ENCODE measurements at places on chromosomes 3 and 15.
A peak's percentile ranks its signal among the peaks of the same experiment; 100 is the strongest.

DNA sequence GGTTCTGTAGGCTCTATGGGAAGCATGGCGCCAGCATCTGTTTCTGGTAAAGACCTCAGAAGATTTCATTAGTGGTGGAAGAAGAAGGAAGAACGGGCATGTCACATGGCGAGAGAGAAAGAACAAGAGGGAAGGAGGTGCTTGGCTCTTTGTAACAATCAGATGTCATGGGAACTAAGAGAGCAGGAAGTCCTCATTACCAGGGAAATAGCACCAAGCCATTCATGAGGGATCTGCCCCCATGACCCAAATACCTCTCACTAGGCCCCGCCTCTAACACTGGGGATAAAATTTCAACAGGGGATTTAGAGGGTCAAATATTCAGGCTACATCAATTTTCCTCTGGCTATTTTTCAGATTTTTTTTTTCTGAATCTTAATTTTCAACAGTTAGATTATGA, 954.3 kb downstream of the SQOR start:
- DNase-seq, result peak; percentile 1

DNA sequence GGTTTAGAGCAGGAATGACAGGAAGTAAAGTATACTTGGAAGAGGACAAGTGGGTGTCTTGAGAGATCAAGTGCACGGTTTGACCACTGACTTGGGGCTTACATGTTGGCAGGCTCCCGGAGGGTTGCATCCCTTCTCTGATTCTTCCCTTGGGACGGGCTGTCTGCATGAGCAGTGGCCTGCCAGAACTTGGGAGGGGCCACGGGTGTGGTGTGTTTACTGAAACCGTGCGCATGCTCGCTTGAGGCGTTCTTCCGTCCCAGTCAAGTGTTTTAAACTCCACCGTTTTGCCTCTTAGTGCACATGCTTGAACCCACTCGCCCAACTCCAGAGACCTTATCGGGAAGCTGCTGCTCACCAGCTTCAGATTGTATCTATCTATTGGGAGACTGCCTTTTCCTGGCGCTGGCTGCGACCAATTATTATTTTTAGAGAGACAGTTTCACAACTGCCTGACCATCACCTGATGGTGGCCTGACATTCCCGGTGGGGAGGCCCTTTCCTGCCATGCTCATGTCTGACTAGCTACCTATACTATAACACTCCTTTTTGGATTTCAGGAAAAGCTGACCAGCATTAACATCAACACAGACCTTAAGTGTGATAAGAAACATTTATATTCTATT, 14.9 kb upstream of the C3orf22 start:
- DNase-seq, result no peak

DNA sequence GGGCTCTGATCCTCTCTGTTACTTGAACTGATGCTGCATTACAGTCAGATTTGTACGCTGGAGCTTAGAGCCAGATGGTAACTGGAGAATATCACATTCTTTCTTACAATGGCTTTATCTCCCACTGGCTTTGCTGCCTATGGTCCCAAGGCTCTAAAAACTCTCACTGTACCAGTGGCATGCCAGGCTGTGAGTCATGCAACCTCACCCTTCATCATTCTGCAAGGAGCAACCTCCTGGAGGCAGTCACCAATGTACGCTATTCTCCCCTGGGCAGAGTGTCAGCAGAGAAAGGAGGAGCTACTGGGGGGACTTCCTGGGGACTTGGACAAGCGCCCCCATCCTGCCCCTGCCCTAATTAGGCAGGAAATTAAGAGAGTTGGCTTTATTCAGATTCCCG, 97.9 kb upstream of the EIF1B start:
- no peak for DNase-seq

GRCh38 chr15:90184786-90185704, 16.1 kb upstream of the SEMA4B start:
- DNase-seq, result peak; percentile 87

GRCh38 chr3:138442433-138442832, 8.0 kb downstream of the ESYT3 start:
- DNase-seq, result peak; percentile 33

DNA sequence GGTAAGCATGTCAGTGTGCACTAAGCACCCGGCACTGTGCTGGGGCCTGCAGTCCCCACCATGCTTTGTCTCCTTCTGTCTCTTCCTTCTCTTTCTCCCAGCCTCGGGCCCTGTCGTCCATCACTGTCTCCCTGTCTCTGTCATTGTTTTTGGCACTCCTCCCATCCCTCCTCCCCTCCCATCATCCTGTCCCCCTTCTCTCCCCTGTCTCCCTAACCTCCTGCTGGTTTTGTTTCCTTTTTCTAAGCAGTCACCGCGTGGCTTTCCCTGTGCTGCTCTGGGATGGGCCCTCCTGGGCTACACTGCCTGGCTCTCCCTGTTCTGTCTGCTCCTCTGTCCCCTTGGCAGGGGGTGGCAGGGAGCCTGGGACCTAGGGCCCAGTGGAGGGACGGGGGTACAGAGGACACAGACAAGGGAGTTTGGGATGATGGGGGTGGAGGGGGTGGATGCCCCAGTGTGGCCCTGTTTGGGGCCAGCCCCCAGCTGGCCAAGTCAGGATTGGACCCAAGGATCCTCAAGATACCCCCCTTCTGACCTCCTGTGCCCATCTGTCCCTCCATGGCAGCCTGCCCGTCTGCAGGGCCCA, 5.7 kb downstream of the CHST13 start:
- no peak for DNase-seq

- DNase-seq, result no peak
Observed at GRCh38 chr3:3074551-3075257, 35.5 kb downstream of the IL5RA start.

DNA sequence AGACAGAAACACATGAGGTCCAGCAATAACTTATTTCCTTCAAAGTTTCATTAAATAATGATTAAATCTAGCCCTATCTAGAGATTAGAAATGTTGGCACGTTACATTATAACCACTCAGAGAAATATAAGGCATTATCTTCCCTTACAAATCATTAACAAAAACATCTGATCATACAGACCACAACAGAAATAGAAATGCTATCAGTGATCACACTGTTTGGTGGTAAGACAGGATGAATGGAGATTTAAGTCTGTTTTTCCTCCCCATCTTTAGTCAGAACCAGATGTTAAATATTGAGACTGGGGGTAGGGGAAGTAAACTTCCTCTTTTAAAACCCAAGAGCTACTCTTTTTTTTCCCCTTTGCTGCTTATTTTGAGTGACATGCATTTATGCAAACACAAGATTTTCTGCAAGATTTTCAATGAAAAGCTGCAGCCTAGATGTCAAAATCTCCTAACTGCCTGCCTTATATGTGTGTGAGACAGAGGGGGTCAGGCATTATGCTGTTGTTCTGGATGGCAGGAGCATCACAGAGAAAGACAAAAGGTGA, 70.4 kb downstream of the CBLB start:
- no peak for DNase-seq

GRCh38 chr15:26621816-26622215, 151.1 kb downstream of the GABRB3 start:
- no peak for DNase-seq

GRCh38 chr3:194604837-194605236, 28.4 kb downstream of the TMEM44 start:
- peak; percentile 10 for DNase-seq

DNA sequence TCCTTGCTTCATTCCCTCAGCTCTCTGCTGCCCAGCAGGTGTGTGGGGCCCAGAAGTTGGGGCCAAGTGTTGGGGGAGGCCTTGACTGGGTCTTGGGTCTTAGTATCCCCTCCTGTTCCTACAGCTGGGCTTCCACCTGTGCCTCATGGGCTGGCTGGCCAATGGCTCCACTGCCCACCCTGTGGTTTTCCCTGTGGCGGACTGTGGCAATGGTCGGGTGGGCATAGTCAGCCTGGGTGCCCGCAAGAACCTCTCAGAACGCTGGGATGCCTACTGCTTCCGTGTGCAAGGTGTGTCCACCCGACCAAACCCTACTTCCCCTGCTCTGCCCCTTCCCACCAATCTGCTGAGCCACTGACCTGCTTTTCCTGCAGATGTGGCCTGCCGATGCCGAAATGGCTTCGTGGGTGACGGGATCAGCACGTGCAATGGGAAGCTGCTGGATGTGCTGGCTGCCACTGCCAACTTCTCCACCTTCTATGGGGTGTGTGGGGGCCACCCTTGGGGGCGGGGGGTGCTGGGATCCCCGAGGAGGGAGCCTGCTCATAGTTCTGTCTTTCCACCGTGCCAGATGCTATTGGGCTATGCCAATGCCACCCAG, 10.9 kb downstream of the NT5DC2 start:
- DNase-seq, result no peak

DNA sequence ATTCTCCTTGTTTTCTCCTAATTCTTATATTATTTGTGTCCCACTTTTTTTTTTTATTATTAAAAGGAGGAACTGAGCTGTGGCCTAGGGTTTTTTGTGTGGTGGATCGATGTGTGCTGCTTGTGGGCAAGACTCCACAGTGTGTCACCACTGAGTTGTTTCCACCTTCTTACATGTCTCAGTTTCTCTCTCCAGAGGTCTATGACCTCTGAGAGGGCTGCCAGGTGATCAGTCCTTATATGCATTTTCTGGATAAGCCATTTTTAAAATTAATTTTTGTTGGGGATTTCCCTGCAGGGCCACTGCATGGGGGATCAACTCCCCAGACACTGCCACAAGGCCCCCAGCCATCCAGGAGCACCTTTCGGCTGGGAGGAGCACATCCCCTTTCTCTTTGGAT, 27.8 kb downstream of the IQCF6 start:
- no peak for DNase-seq

GRCh38 chr3:126340596-126340942, 16.6 kb downstream of the KLF15 start:
- no peak for DNase-seq

DNA sequence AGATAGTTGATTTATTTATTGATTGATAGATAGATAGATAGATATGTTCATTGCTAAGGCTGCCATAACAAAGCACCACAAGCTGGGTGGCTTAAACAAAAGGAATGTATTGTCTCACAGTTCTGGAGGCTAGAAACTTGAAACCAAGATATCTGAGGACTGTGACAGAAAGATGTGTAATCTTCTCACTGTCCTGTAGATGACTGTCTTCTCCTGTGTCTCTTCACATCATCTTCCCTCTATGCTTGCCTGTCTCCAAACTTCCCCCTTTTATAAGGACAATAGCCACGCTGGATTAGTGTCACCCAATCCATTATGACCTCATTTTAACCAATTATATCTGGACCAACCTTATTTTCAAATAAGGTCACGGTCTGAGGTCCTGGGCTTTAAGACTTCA, 40.9 kb downstream of the GNB4 start:
- peak; percentile 8 for DNase-seq

GRCh38 chr3:109392293-109392692, 54.9 kb upstream of the DPPA4 start:
- DNase-seq, result no peak
